Astrocyte of the hippocampus (primary cell): ENCODE measurements at places on chromosomes 7 and 10.

GRCh38 chr7:154581251-154581890, 421.6 kb downstream of the PAXIP1 start:
- DNase-seq = no peak

GRCh38 chr7:30436518-30436917, 42.1 kb downstream of the NOD1 start:
- DNase-seq = no peak

GRCh38 chr7:121505021-121505420, 108.9 kb upstream of the FAM3C start:
- DNase-seq = peak; percentile 48

DNA sequence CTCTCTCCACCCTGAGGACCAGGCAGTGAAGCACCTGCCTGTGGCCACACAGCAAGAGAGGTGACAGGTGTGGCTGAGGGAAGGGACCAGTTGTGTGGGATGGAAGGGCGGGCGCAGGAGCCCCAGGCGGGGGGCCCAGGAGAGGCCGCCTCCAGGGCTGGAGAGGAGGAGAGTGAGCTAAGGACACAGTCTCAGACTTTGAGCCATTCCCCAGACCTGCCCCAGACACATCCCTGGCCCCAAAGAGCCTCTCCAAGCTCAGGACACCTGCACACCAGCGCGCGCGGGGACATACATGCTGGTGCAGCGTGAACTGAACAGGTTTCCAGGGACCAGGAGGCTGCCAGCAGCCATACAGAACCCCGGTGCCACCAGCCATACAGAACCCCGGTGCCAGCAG, 237.3 kb downstream of the MAD1L1 start:
- DNase-seq = no peak

GRCh38 chr10:132705943-132706342, 80.0 kb downstream of the NKX6-2 start:
- no peak for DNase-seq

DNA sequence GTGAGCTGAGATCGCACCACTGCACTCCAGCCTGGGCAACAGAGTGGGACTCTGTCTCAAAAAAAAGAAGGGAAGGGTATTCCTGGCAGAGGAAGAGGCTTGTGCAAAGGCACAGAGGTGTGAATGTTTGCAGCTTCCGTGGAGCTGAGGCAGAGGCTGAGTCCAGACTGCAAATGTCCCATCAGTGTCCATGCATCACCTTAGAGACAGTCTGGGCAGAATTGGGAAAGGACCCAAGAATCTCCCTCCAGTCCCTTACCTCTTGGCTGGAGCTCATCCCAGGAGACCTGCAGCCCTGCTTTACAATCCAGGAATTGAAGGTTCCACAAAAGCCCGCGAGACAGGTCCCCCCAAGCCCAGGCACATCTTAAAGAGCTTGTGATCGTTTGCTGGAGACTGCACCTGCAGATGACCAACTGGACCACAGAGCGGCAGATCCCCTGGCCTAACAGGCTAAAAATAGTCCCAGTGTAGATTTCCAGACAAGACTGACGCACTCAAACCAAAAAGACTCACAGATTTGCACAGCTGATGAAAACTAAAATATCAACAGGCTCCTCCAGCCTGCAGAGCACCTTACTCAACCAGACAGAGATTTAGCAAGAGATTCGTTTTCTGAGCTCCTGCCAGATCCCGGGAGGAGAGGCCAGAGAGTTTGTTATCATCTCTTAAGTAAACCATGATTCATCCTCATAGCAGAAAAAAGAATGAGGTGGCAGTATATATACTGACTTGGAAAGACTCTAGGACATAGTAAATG, 22.9 kb upstream of the NANOS1 start:
- DNase-seq = peak; percentile 88

GRCh38 chr10:10785627-10786026, 232.0 kb upstream of the CELF2 start:
- no peak for DNase-seq

- DNase-seq = peak; percentile 45
These were observed 517.4 kb upstream of the ZMIZ1 start for GRCh38 chr10:78551184-78552005.

- DNase-seq = peak; percentile 97
These were observed 90.8 kb downstream of the CHN2 start for GRCh38 chr7:29285444-29285793.

DNA sequence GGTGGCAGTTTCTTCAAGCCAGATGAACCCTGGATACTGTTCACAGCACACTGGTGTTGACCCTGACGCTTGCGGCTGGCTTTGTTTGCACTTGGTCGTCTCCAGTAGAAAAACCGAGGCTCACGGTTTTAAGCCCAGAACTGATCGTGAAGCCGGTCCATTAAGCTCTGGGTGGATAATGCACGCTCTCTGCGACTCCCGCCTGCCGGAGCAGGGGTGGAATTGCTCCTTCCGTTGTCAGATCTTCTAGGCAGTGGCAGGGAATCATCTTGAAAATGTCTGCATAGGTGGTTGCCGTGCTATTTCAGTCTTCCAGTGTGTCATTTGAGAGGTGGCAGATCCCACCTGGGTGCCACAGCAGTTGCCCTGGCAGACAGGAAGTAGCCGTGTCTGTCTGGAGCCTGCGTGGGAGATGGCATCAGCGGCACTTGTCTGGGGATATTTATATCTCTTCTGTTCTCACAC, 35.9 kb upstream of the AP5Z1 start:
- peak; percentile 39 for DNase-seq

DNA sequence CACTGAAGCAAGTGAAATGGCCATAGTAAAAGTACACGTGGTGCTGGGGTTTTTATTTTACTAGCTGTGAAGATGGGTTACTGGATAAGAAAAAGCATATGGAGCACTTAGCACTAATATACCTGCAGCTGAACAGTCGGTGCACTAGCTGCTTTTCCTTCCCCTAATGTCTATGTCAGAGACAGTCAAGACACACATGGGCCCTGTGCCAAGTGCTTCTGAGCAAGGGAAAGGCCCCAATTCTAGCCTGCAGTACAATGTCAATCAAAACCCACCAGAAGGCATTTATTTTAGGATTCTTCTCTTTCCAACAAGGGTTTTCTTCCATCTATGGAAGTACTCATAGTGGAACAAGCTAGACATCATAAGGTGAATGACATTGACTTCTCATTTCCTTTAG, 716.7 kb downstream of the CCSER2 start:
- DNase-seq = no peak

DNA sequence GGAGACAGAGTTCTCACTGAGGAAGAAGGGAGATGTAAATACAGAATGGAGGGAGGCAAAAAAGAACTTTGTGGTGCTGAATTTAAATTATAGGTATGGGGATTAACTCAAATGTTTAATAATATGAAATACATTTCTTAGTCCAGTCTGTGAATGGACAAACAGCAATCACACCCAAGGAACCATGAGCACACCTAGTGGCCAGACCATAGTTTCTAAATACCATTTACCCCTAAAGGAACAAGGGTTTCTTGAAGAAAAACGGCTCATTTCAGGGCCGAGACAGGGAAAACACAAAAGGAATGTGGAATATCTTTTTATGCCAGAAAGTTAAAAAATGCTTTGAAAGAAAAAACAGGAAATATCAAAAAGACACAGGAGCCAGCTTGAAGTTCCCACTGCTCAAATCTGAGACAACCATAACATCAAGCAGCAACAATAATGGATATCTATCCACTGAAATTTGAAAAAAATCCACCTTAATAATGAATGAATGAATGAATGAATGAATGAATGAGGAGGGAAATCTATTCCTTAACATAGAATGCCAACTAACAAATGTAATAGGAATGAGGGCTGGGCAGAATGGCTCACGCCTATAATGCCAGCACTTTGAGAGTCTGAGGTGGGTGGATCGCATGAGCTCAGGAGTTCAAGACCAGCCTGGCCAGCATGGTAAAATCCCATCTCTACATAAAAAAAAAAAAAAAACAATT, 8.6 kb downstream of the IPMK start:
- no peak for DNase-seq
